ENCODE measurements at places on chromosomes 13 and 19.

DNA sequence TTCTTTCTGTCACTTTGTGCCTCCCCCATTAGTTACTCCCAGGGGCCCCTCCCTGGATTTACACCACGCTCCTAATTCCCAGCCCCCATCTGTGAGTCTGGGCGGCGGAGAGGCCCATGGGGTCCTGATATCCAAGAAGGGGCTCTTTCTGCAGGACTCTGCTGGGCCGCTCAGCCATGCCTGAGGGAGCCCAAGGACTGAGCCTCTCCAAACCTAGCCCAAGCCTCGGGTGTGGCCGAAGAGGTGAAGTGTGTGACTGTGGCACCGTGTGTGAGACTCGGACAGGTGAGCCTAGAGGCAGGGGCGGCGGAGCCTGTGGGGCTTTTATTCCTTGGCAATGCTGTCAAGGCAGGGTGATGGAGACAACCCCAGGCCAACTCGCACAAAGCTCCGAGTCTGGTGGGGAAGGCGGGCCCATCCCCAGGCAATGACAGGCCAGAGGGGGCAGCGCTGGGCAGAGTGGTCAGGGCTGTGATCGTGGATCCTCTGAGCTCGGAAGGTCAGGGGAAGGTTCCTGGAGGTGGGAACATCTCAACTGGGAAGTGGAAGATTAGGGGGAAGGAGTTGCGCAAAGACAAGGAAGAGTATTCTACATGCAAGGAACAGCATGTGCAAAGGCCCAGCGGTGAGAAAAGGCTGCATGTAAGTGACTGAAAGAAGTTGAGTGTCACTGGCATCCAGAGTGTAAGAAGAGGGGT, 1.6 kb downstream of the PLEKHG2 start:
- DNase-seq = peak; percentile 49

GRCh38 chr19:38433268-38433733, at the start of gene RYR1:
TSS of gene RYR1 (plus strand) at chr19:38433691. CDS start at chr19:38433830, 139 bp downstream.
- DNase-seq = no peak

DNA sequence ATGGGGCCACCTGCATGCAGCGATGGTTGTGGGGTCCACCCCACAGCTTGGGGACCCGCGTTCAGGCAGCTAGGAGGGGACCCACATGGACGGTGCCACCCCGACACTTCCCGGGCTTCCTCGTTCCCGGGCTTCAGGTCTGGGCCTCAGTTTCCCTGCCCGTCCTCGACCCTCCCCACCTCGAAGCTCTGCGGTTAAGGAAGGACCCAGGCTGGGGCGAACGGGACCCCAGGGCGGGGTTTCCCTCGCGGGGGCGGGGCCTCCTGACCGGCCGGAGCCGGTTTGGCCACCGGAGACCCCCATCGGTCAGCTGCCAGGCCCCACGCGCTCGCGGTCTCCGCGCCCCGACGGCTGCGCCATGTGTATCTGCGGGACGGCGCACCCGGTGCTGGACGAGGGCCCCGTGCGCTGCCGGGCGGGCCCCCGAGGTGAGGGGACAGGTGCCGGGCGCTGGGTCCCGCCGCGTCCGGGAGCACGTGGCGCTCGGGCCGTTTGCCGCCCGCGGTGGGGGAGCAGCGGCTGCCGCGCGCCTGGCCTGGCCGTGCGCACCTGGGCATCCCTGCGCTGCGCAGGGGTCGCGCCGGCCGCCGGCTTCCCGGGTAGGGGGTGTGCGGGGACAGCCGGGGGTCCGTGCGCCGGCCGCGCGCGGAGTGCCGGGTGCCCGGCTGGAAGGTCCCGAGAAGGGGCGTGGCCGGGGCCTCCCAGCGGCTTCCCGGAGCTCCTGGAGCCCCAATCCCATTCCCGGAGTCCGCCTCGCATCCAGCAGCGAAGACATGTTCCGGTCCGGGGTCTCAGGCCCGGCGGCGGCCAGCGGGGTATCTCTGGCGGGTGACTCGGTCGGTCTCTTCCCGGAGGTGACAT, 4.2 kb downstream of the ARHGAP45 start:
- DNase-seq = no peak

DNA sequence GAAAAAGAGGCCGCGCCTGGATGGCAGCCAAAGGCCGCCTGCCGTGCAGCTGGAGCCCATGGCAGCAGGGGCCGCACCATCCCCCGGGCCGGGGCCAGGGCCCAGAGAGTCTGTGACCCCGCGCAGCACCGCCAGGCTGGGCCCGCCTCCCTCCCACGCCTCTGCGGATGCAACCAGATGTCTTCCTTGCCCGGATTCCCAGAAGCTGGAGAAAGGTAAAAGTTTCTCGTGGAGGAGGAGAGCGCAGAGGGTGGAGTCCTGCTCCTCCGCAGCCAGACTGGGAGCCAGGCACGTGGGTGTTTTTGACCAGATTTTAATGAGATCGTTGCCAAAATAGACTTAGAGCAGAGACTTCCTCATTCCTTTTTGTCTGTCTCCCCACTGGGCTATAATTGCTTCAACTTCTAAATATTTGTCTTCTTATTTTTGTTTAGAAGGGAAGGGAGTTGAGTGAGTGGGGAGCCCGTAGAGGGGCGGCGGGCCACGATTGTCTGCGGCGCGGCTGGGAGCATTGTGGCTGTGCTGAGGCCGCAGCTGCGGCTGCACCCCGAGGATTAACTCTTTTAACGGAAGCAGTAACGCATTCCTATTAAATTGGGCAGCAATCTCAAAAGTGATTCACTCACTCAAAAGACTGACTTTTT, 22.8 kb upstream of the NDUFS7 start:
- DNase-seq = peak; percentile 85

- DNase-seq = peak; percentile 55
Measured at GRCh38 chr13:36297366-36298338, at the start of gene CCDC169. TSS of gene CCDC169 (minus strand) at chr13:36297814. CDS start at chr13:36297719, 95 bp downstream.

- DNase-seq = no peak
Measured at GRCh38 chr13:113545455-113545930, 39.1 kb upstream of the TFDP1 start.

- DNase-seq = no peak
Measured at GRCh38 chr13:41587490-41587889, 130.1 kb downstream of the RGCC start.

DNA sequence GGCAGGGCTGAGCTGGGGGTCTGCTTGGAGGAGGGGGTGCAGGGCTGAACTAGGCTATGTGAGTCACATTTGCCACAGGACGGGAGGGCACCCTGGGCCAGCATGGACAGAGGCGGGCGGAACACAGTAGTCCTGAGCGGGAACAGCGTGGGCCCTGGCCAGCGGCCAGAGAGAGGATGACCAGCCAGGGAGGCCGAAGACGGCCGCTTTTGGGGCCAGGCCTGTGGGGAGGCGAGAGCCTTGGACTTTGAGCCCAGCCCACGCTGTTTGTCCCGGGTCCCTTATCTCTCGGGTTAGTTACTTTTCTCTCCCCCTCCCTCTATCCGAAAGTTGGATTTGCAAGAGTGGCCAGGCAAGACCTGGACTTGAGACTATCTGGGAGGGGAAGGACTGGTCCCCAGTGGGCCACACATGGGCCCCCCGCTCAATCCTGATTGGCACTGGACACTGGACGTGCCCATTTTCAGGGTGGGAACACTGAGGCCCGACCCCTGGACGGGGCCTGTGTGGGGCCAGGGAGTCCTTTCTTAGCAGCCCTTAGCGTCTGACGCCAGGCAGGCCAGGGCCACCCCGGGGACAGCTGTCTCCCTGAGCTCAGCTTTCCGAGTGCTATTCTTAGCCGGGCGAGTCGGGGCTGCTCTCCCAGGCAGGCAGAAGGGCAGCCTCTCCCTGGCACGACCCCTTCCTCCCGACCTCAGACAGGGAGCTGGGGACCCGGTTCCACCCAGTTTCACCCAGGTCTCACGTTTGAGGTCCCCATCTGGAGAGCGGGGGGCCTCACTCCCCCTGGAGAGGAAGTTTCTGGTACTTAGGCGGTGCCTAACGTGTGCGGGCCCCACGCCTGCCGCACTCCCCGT, 833 bp downstream of the GAMT start:
- DNase-seq = no peak

GRCh38 chr13:95707442-95708390, 30.8 kb downstream of the DNAJC3 start:
- no peak for DNase-seq

- no peak for DNase-seq
Measured at GRCh38 chr19:12778905-12779161, 3.5 kb upstream of the HOOK2 start.

DNA sequence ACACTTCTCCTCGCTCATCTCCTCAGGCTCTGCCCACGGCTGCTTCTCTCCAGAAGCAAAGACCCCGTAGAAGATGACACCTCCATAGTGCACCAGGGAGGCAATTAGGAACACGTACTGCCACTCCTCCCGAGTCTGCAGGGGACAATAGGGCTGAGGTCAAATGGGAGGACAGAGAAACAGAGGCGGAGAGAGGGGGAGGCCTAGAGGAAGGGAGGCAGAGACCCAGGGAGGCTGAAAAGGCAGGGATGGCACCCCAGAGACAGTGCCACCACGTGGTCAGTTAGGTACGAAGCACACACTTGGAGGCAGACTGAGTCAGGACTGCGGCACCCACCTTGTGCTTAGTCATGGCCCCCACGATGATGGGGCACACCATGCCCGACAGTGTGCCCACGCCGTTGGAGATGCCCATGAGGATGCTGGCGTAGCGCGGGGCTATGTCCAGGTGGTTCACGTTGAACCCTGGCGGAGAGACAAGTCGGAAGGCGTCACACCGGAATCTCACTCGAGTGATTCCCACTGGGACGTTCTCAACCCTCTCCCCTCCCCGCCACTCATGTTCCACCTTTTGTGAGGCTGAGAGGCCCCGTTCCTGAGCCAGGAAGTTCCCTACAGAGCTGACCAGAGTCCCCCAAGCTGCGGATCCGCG, 5.6 kb downstream of the GFY start:
- no peak for DNase-seq

DNA sequence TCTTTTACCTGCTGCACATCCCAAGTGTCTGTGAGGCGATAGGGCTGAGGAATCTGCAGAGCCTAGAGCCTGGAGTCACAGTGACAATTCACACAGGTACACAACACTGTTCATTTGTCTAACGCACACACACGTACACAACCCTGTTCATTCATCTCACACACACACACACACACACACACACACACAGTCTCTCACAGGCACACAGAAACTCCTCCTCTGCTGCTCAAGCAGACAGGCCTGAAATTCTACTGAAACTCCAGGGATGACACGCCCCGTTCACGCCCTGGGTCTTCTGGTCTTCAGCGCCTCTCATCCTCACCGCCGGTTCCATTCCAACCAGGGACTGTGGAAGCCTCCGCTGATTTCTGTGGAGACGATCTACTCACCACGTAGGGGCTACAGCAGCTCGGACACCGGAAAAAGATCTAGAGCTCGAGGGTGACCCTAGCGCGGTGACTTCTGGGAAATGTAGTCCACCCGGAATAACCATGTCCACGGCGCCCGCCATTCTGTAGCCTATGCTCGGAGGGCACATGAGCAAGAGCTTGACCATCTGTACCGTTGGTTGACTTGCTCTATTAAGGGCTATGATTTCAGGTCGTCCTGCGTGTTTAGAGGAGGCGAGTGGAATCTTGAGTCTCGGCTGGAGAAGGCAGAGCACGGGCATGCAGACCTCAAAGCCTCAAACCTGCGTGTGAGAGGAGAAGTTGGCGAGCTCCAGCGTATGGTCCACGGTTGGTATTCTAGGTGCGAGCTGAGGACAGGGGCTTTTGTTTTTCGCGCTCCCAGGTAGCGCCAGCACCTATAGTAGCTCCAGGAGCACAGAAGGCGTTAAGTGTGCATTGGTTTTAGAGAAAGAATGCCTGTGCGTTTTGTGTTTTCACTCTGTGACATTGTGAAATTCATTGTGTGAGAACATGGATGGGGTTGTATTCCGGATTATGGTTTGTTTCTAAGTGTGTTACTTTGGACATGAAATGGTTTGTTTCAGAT, 33.4 kb downstream of the ZNF45 start:
- DNase-seq = peak; percentile 90

- DNase-seq = no peak
Measured at GRCh38 chr19:22533761-22534160, 100.4 kb upstream of the ZNF492 start.

- DNase-seq = no peak
Measured at GRCh38 chr19:54199401-54199800, 1.3 kb upstream of the RPS9 start.

DNA sequence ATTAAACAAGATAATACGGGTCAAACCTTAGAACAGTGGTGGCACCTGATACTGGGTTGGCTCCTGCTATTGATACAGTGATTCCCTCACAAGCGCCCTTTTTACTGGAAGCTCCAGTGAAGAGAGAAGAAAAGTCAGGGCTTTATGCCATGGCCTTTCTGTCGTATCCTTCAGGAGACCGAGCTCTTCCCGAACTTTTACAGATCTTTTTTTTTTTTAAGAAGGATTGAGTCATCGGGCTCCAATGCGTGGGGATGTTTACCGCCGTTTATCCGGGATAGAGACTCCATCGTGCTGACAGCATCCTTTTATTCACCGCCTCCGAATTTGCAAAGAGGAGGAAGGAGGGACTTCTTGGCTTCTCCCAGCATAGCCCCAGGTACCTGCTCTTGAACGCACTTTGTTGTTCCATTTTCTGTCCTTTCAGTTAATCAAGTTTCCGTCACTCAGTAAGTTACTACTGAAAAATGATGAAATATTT, 574 bp downstream of the ZNF227 start:
- DNase-seq = peak; percentile 56

- no peak for DNase-seq
Measured at GRCh38 chr19:31629579-31630363, 280.5 kb upstream of the TSHZ3 start.

Data from amniotic epithelial cell (primary cell).